ENCODE measurements at places on chromosomes 12 and 14.

- no peak for DNase-seq
Observed at GRCh38 chr12:19783547-19784444, 344.5 kb downstream of the AEBP2 start.

- no peak for DNase-seq
Observed at GRCh38 chr12:87820524-87821202, 208.5 kb downstream of the C12orf50 start.

DNA sequence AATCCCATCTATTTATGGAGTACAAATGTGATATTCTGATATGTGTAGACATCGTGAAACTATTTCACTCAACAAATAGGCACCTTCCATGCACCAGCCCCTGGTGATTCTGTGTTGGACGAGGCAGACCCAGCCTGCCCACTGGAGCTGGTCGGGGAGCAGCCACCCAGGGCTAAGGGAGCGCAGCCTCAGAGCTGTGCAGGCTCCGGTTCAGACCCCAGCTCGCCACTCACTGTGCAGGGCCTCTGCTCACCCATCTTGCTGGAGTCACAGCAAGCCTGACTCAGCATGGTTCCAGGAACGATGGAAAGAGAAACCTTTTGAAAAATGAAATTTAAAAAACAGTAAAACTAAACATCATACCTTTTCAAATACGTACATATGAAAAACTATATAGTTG lies 52.3 kb upstream of the BCL11B start:
- no peak for DNase-seq

DNA sequence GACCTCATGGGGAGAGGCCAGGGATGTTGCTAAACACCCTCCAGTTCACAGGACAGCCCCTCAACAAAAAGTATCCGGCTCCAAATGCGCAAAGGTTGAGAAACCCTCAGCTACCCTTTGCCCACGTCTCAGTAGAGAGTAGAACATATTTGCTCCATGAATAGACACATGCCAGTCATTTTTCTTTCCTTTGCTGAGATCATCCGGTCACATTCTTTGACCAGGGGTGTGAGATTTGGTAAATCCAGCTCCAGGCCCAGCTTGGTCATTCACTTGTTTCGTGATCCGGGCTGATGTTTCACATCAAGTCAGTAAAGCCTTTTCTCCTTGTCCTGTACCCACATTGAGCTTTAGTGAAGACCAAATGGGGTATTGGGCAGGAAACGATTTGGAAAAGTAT lies 83.6 kb upstream of the LHX5 start:
- DNase-seq: no peak

GRCh38 chr14:32495435-32495734 lies 166.3 kb downstream of the AKAP6 start:
- no peak for DNase-seq

Measured in effector memory CD8-positive, alpha-beta T cell (primary cell).